ENCODE measurements at places on chromosomes 4 and X.

GRCh38 chrX:154658187-154658586 lies 4.8 kb upstream of the CTAG2 start:
- no peak for DNase-seq

DNA sequence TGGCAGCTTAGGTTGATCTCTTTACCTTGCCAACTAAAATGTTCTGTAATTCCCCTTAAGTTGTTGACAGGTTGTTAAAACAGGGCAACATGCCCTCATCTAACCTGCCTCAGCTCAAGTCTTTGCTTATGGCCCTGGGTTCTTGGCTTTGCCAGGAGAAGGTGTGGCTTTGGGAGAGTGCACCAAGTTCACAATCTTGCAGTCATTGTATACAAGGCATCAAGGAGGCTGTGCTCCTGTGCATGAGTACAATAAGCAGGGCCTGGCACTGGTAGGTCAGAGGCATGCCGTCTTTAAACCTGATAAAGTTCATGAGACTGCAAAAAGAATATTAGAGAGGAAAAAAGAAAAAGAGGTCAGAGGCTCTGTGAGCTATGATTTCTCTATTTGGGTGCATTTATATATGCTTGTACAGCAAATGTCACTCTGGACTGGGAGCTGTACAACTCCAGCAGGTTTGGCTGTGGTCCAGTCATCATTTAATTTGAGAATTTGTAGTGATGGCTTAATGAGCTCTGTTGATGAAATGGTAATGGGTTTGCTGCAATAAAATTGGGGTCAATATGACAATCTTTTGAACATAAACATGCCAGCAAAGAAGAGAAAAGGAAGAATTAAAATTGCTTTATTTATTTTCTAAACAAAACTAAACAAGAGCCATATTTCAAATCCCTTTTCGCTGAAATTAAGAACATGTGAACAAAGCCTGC lies 30.3 kb downstream of the AREG start:
- DNase-seq, result no peak

- no peak for DNase-seq
Observed at GRCh38 chrX:133402042-133402453, 13.2 kb downstream of the GPC4 start.

- DNase-seq, result no peak
Observed at GRCh38 chrX:100083211-100083610, 326.9 kb downstream of the PCDH19 start.

DNA sequence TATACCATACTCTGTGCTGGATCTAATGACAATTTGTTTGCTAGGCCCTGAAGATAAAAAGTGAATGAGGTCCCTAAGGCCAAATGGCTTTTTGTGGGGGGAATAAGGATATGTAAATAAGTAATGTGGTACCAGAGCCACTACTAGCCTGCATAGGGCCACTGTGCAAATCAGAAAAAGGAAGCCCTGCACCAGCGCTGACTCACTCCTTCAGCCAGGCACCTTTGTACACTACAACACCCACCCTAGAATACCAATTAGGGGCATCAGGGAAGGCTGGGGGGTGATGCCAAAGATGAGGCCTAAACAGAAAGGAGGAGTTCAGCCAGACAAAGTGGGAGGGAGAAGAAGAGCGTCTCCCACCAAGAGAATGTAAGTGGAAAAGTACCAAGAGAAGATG lies 122.2 kb downstream of the CAMK2D start:
- DNase-seq, result no peak

DNA sequence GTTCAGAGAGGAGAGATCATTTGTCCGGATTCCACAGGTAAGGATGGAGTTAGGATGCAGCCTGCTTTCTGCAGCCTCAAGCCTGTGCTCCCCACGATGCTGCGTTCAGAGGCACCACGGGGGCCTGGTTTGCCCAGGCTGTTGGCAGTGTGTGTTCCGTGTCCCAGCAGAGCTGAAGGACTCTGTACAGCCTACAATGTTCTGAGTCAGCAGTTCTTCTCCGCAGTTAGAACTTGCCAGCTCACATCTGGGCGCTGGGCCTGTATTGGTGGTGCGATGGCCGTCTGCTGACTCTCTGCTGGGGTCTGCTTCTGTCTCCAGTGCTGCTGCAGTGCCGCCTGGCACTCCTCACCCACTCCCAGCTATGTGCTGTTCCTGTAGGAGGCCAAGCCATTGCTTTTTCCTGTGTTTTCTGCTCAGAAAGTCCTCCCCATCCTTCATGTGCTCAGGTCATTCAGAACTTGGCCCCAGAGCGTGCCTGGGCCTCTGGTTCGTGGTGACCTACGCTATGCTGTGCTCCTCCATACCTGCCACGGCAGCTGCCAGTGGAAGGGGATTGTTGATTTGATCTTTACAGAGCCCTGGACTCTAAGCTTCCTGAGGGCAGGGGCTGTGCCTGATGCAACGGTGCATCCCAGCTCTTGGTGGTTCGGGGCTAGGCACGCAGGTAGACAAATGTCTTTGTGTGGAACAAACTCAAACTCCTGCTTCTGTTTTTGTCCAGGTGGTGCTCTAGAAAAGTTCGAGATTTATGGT lies 42.6 kb upstream of the TADA2B start:
- no peak for DNase-seq

DNA sequence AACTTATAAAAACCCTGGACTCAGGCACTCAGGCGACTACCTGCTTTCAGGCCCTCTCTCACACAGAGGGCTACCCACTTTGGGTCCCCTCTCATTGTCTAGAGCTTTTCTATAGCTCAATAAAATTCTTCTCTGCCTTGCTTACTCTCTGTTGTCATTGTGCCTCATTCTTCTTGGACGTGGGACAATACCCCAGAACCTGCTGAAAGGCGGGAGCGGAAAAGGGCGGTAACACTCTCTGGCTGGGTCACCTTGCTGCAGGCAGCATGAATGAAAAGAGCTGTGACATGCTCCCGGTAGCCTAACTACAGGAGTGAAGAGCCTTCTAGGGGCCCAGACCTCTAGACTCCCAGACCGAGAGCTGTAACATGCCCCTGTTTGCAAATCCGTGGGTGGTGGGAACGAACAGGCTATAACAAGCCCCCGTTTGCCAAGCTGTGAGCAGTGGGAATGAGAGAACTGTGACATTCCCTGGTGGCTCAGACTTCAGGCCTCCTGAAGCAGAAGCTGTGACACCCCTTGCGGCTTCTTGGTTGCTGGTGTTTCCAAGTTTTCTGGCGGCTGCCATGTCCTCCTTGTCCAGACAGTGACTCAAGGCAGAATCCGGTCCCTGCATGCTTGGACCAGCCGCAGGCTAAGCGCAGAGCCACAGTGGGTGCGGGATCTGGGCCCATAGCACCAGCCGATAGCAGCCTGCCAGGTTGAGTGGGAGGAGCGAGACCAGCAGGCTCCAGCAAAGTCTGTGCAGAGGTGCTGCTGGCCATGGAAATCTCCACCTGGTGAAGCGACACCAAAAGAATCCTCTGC lies 684.6 kb downstream of the ARAP2 start:
- DNase-seq, result no peak

GRCh38 chrX:37871626-37872302 lies 24.4 kb upstream of the DYNLT3 start:
- no peak for DNase-seq
